ENCODE measurements at places on chromosomes 4 and X.
A peak's percentile ranks its signal among the peaks of the same experiment; 100 is the strongest.

DNA sequence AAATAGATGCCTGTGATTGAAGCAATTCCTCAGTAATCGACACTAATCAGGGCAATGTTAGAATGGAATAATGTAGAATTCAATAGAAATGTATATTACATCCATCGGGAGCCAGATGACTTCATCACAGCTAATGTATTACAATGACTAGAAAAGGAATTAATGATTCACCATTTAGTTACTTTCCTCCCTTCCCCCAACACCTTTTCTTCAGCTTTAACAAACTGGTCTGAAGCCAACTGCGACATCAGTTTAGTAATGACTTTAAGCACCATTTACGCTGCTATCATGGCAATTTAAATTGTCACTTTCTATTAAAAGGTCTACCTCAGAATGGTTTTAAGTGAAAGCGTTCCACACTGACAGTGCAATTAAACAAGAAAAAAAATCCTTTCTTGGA lies 45.1 kb downstream of the SUPT20HL2 start:
- no peak for DNase-seq

GRCh38 chrX:16018291-16018690 lies 105.1 kb upstream of the GRPR start:
- DNase-seq, result no peak

DNA sequence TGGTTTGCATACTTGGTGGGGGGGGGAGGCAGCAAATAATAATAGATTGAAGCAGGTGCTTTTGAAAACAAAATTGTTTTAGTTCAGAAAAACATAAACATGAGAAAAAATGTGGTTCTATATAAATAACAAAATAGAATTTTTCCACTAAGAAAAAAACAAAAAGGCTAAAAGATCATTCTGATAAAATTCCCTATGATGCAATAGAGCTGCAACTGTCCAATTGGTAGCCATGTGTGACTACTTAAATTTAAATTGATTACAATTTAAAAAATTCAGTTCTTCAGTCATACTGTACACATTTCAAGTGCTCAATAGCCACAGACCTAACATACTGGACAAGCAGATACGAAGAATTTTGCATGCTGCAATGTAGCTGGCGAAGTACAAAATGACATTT lies 11.0 kb downstream of the TRMT10A start:
- no peak for DNase-seq

DNA sequence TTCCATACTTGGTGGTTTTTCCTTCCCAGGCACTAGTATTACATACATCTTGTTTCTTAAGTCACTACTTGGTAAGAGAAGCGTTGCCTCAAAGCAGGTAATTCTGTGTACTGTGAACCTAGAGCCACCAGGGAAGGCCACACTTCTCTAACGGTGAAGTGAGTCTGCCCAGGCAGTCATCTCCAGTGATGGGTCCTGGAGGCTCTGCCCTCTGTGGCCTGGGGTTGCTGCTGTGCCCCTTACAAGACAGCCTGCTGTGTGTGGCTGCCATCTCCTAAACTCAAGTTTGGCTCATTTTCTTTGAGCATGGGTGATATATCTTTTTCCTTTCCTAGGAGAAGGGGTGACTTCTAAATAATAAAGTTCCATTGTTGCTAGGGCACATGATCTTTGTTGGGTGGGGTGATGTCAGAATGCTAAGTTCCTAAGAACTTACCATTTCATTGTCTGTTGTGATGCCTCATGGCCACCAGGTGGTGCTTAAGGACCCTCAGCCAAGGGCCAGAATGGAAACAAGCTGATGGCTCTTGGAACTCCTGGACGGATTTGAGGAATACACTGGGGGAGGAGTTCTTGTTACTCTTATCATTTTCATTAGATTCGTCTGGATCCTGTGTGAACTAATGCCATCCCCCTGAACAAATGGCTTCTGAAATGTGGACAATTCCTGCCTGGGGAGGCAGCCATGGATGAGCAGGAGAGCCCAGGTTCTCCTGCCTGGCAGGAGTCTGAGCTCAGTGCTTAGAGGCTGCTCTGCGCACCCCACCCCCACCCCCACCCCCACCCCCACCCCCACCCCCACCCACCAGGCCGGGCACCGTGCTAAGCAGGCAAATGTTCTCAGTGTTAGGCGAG lies 41.1 kb upstream of the WDR1 start:
- no peak for DNase-seq

DNA sequence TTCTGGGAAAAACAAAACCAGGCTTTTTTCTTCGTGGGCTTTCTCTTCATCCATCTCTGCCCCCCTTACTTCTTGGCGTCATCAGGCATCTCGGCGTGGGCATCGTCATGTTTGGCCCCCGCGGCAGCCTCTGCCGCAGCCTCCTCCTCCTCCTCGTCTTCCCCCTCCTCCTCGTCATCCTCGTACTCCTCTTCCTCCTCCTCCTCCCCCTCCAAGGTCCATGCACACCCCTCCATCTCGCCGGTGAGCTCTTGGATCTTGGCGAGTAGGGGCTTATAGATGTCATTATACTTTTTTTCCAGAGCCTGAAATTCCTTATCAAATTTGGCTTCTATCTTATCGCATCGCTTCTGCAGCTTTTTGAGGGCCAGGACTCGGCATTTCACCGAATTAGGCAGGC lies 488 bp downstream of the NAP1L5 start:
- DNase-seq, result peak; percentile 12

GRCh38 chr4:183177001-183177400 lies 77.9 kb downstream of the WWC2 start:
- DNase-seq, result no peak

DNA sequence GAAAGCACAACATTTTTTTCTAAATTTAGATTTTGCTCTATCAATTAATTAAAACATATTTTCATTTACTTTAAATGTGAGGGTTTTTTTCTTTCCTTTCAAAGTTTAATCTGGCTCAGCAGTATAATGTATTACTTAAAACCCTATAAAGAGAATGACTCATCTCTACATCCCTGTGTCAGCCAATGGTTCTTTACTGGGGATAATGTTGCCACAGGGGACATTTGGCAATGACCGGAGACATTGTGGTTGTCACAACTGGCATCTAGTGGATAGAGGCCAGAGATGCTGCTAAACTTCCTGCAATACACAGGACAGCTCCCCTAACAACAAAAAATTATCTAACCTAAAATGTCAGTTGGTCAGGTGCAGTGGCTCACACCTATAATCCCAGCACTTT lies 53.8 kb downstream of the SYNPO2 start:
- DNase-seq, result no peak

GRCh38 chr4:189021831-189022230 lies 882.6 kb downstream of the TRIML1 start:
- no peak for DNase-seq

Data from stimulated activated CD8-positive, alpha-beta memory T cell treated with anti-CD3 and anti-CD28 coated beads, Interleukin-4, amount 100 ng/mL, for 4 hours (primary cell).